ENCODE measurements at places on chromosomes 11 and 22.

- DNase-seq: no peak
Measured at GRCh38 chr22:50233223-50233622, 11.6 kb downstream of the TUBGCP6 start.

DNA sequence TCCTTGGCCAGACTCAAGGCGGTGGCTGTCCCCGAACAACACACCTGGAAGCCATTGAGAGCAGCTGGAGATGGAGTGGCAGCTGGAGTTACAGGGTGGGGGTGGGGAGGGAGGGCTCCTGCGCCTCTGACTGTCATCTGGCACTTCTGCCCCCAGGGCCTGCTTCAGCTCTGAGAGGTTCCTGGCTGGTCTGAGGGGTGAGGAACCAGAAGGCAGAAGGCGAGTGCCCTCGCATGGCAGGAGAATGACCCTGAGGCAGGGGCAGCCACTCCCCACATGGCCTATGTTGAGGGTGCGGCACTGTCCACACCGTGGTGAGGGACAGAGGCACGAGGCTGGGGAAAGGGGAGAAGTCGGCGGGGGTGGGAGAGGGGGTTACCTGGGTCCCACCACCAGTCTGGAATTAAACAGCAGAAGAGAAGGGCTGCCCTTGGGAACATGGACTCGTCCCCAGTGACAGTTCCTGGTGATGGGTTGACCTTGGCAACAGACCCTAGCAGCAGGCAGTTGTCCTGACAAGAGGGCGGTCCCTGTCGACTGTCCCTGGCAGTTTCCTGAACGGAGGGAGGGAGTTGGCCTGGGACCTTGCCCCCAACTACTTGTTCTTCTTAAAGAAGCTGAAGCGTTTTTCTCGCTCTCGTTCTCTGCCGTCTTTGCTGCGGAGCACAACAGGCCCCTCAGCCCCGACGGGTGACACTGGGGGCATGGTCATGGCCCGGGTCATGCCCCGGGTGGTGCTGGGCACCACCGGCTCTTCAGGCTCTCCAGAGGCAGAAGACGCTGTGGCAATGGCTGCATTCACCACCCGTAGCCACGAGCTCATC, 7.8 kb upstream of the RBM4B start:
- DNase-seq: no peak

GRCh38 chr22:37521236-37521739, 2.1 kb upstream of the CARD10 start:
- no peak for DNase-seq

DNA sequence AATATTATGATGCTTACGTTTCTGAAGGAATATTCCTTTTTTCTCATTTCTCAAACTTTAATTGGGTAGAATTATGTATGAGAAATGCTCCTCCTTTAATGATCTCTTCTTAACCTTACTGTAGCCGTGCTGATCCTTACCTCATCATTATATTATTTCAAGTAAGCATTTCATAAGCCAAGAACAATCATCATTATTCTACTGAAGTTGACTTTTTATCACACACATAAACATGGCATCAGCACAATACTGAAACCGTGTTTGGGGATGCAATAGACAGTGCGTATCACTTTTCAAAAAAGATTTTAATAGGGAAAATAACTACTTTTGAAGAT, 162.8 kb downstream of the ARHGAP42 start:
- no peak for DNase-seq

DNA sequence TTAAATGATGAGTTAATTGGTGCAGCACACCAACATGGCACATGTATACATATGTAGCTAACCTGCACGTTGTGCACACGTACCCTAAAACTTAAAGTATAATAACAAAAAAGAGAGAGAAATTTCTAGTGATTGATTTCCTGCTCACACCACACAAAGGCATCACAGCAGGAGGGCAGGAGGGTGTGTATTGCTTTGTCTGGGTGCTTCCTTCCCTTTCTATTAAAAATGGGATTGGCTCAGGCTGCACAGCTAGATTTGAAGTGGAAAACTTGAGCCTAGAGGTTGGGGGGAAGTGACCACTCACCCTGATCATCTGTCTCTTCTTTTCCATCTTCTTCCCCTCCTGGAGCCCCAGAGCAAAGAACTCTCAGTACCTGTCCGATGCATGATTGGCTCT, 944 bp upstream of the SCGB1D2 start:
- DNase-seq: no peak

- DNase-seq: no peak
Measured at GRCh38 chr11:31582697-31583096, 73.1 kb downstream of the ELP4 start.

DNA sequence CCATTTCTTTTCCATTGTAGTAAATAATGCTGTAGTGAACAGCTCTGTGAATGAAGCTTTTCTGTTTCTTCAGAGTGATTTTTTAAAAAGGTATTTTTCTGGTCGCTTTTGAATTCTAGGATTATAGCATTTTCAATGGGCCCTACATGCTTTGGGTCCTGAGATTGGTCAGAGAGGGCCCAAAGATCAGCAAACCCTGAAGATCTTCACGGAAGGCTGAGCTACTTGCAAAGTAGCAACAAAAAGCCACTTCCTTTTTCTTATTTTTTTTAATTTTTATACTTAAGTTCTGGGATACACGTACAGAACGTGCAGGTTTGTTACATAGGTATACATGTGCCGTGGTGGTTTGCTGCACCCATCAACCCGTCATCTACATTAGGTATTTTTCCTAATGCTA, 200.5 kb downstream of the FAT3 start:
- DNase-seq: no peak

DNA sequence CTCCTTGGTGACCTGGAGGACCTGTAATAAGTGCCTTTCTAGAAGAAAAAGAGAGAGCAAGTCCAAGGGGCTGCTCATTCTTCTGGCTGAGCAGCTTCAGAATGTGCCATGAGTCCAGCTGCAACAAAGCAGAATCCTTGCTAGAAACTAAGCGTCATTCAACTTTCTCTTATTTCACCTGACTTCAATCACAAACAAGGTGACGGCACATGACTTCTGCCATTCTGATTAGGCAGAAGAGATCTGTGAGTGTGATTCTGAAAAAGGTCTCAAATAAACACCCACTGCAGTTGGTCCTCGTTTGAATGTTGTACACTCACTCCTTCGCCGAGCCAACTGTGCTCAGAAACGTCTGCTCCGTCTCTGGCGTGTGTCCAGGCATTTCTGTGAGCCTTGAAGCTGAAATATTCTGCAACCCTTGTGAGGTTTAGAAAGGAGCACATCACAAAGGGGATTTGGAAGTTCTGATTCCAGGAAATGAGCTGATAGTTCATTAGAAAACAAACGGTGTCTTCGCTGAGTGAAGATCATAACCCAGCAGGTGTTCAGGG, 623.8 kb upstream of the KIRREL3 start:
- no peak for DNase-seq

DNA sequence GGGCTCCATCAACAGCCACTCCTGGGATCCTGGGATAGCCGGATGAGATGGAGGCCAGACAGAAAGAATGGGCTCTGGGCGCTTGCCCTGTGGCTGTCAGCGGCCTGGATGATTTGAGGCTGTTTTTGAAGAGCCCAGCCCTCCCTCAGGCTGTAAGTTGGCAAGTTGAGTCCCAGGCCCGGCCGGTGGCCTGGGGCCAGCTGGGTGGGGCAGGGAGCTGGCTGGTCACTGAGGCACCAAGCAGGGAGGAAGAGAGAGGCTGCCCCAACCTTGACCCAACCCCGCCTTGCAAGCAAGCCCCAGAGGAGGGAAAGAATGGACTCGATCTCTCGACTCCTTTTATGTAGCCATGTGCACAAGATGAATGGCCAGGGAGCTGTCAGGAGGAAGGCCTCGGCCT, 34.9 kb downstream of the RIBC2 start:
- no peak for DNase-seq

- DNase-seq: peak; percentile 58
Measured at GRCh38 chr11:57426929-57427726, at the start of gene SLC43A3. Gene SLC43A3, minus strand, starts transcription at chr11:57427121. Its CDS starts 949 bp downstream, at chr11:57426172.

GRCh38 chr22:46070803-46071450, 79.4 kb upstream of the PPARA start:
- DNase-seq: no peak

- peak; percentile 22 for DNase-seq
Measured at GRCh38 chr22:19130959-19131684, at the start of gene TSSK2. Gene TSSK2, plus strand, starts transcription at chr22:19131308. Its CDS starts 92 bp downstream, at chr22:19131400.

DNA sequence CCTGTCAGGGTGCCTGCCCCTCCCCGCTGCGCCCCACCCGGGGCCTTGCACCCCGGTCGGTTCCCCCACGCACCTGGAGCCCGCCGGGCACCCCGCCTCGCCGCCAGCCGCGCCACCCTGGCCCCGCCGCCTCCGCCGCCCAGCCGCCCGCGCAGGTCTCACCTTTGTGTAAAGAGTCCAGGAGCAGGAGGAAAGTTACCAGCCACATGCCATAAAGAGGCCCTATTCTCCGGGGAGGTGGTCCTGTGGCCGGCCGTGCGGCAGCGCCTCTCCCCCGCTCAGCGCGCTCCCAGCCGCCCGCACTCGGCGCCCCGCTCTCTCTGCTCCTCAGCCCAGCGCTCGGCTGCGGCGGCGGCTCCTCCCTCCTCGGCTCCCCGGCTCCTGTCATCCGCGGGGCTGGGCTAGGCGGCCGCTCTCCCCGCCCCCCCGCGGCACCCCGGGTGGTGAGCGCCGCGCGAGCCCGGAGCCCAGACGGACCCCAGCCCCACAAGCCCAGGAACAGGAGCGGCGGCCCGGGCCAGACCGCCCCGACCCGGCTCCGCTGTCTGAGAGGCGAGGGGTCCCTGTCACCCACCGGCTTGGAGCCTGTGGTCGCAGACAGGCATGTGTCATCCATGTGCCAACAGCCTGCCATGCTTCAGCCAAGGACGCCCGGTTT, at the start of gene DSCAML1:
TSS of gene DSCAML1 (minus strand) at position 345 of the 658 bp plus-strand sequence. CDS start at position 208, 137 bp downstream.
- DNase-seq: no peak

GRCh38 chr11:118998388-118998717, 415 bp downstream of the CENATAC start:
- no peak for DNase-seq

DNA sequence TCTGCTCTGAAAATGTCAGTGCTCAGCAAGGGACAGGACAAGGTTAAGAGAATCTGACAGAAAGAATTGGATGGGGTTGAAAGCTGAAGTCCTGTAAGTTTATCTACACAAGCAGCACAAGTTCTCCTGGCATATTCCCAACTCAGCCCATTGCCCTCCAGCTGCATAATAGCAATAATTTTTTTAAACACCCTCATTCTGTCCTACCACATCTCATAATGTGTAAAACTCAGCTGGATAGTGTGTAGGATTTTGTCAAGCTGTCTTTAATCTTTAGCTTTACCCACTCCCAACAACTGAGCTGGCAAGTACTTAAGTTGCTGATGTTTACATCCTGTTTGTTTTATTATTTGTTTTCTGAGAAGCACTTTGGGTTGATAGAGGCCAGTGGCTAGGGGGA, 158.9 kb downstream of the CADM1 start:
- DNase-seq: no peak

- no peak for DNase-seq
Measured at GRCh38 chr11:71240865-71241691, 11.3 kb downstream of the SHANK2 start.

- no peak for DNase-seq
Measured at GRCh38 chr11:65571940-65572339, 398 bp upstream of the FAM89B start.

DNA sequence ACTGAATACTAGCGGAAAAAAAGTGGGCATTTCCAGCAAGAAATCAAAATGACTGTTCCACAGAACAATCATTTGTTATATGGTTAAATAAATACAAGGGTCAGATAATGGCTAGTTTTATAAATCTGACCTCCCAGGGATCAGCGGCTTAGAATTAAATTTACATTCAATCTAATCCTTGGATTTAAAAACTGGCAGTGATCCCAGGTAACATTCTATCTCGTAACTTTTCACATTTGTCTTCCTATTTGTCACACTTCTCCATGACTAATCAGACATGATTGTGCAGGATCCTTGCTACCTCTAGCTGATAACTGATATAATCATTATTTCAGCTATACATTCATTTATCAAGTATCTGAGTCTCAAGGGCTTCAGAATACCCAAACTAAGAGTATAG, 2.9 kb upstream of the MMP3 start:
- DNase-seq: no peak

DNA sequence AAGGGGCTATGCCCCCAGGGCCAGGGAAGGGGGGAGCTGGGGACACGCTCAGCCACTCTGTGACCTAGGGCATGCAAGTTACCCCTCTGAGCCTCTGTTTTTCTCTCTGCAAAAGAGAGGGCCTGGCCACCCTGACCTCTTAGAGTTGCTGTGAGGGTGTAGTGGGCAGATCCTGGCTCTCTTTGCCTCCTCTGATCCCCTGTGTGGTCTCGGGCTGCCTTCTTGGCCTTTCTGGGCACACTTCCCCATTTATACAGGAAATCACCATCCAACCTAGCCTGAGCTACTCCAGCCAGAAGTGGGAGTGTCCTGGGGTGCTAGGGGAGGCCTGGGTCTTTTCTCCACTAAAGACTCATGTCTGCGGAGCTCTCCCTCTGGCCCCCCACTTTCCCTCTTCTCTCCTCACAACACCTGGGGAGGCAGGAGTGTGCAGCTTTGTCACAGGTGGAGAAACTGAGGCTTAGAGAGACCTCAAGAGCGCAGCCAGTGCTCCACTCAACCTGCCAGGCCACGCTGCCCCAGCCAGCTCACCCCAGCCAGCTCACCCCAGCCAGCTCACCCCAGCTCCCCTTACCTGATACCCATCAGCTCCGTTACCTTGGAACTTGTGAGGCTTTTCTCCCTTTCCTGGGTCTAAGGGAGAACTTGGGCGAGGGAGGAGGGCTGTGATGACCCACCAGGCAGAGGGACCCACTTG, 1.4 kb downstream of the AIFM3 start:
- no peak for DNase-seq

GRCh38 chr11:16921668-16922067, 92.5 kb downstream of the PLEKHA7 start:
- DNase-seq: no peak

GRCh38 chr11:45169310-45170072, 23.1 kb downstream of the PRDM11 start:
- DNase-seq: no peak

GRCh38 chr22:48187356-48187755, 1424.9 kb downstream of the TBC1D22A start:
- no peak for DNase-seq

- DNase-seq: no peak
Measured at GRCh38 chr11:46294365-46295309, 17.2 kb downstream of the CREB3L1 start.

DNA sequence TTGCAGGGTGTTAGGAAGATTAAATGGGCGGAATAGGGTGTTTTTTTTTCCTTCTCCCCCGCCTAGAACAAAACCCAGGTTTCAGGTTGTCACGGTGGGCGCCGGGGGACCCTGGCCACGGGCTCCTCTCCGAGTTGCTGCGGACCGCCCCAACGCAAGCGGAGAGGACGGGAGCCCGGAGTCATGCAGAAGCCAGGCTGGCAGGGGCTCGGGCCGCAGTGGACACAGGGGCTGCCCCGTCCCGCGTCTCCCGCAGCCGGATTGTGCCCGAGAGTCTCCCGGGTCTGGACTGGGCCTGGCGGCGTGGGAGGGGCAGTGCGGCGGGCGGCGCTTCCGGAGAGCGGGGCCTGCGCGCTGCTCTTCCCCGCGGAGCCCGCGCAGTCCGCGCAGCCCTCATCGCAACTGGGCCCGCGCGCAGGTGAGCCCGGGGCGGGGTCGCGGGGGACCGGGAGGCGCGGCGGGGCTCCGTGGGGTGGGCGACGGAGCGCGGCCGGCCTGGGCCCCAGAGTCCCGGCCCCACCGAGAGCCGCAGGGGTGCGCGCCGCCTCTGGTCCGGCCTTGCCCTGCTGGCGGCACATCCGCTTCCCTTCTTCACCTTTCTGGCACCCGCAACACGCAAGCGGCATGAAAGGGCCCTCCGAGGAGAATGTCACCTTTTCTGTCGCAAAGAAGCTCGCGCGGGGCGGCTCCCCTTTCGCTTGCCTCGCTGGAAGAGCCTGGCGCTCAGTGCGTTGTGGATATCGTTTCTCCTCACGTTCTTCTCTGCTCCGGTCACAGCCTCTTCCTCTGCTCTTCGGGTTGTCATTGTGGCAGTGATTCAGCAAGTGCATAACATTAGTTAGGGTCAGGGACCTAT, at the start of gene TIRAP:
TSS of gene TIRAP (plus strand) at position 358 of the 856 bp plus-strand sequence. CDS start 7,802 bp downstream, outside the sequence.
- DNase-seq: peak; percentile 62
